ENCODE measurements at places on chromosomes 7 and 10. TPM values are rescaled to one million over a fixed set of nuclear protein-coding genes. Genes with fewer than 3 reads are reported as not detected.

- no peak for DNase-seq
These were observed 770.4 kb downstream of the TNS3 start for GRCh38 chr7:46811529-46811928.

- no peak for DNase-seq
These were observed 178.6 kb downstream of the PLCE1 start for GRCh38 chr10:94172332-94172731.

Gene FAM25G
- not detected for total RNA-seq

GRCh38 chr7:151137791-151138152 lies 29.7 kb downstream of the GBX1 start:
- DNase-seq = no peak

Gene WDFY4
- total RNA-seq = 0.06 TPM

Gene ATRNL1
- 0.87 TPM for total RNA-seq

DNA sequence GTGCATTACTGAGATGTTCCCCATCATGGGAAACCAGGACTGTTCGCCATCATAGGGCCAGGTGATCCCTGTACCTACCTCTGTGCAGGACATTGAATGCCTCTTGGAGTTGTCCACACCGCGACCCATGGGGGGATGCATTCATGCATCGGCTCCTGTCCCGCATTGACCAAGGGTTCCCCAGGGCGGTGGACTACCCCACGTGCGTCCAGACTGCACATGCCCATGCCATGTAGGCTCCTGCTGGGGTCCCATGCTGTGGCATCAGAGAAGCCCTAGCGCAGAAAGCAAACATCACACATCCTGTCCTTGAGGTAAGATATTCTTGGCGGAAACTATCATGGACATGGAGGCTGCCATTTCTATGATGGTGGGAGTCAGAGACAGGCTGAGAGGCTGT lies 121.6 kb upstream of the UNC5B start:
- peak; percentile 33 for DNase-seq

Measured in activated CD8-positive, alpha-beta memory T cell treated with anti-CD3 and anti-CD28 coated beads, Interleukin-2, amount 10 ng/mL, durations not matched to agents 7 days and 5 days (primary cell).